ENCODE measurements at places on chromosomes 12 and 14. TPM values are rescaled to one million over a fixed set of nuclear protein-coding genes. Genes with fewer than 3 reads are reported as not detected.
A peak's percentile ranks its signal among the peaks of the same experiment; 100 is the strongest.

NUBPL gene
- 11.5 TPM for total RNA-seq

GPN3 gene
- 37.5 TPM for total RNA-seq

REM2 gene
- total RNA-seq: 0.73 TPM

DNA sequence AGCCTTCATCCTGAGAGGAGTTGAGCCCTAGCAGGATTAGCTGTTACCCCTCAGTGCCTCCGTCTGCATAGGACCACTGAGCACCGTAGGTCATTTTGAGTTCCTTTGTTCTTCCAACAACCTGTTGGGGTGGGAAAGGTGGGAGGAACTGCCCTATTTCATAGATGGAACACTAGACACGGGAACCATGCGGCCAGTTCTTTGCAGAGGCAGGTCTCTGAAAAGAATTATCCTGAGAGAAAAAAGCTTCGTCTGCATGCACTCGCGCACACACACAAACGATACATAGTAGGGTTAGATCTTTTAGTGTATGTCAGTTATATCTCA lies 28.5 kb downstream of the TRAFD1 start:
- peak; percentile 3 for DNase-seq

- DNase-seq: peak; percentile 93
These were observed 1.0 kb upstream of the DUSP6 start for GRCh38 chr12:89353188-89353822.

DNA sequence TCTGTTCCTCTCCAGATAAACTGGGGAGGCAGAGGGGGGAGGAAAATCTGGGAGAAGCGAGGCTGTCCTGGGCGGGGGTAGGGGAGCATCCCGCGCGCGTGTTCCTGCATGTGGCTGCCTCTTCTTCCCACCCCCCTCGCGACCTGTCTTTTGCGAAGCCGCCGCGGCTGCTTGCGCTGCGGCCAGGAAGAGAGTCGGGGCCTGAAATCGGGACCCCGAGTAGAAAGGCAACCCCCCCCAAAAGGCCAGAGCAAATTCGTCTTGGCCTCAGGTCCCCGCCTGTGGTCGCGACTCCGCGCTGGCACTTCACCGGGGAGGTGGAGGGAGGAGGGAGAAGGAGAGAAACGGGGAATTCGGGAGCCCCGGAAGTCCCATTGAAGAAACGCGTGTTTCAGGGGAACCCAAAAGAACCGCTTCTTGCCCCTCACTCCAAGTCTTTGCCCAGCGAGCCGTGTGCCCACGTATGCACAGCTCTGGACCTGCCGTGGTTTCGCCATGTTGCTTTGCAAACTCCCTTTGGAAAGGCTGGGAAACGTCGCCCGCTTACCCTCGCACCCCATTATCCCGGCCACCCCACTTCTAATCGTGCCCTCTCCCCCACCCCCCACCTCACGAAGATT lies 944 bp downstream of the CCND2 start:
- peak; percentile 70 for DNase-seq

Data from H7 (cell line).